Activated CD4-positive, alpha-beta memory T cell treated with anti-CD3 and anti-CD28 coated beads for 36 hours (primary cell): ENCODE measurements at places on chromosomes 1 and 21. TPM values are rescaled to one million over a fixed set of nuclear protein-coding genes. Genes with fewer than 3 reads are reported as not detected.

The DPH2 gene
- 24.8 TPM for total RNA-seq

The LMX1A gene
- total RNA-seq = not detected

The FCRL5 gene
- not detected for total RNA-seq

The FMO1 gene
- total RNA-seq = not detected

DNA sequence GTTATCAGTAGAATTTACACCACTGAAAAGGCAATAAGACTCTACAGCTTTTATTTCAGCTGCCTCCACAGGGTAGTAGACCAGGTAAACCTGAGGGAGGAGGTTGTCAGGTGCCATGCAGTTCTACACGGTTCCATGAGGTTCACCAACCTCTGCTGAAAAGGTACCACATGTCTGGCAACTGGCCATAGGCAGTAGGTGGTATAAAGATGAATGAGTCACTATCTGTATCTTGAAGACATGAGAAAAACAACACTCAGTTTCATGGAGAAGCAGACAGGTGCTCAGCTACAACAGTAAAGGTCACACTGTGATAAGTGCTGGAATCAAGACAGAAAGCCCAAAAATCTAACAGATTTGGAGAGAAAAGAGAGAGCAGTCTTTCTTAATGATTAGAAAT lies 145.4 kb downstream of the PTGER3 start:
- H3K36me3 ChIP-seq = no peaks in the 10 kb centered on the region
- H3K27ac ChIP-seq = no peak overlapping the region
- H3K4me3 ChIP-seq = no peak overlapping the region
- H3K4me1 ChIP-seq = no peaks in the 10 kb centered on the region
- no peak for DNase-seq

GRCh38 chr1:11377001-11377583 lies 101.9 kb upstream of the DISP3 start:
- H3K4me3 ChIP-seq = no peak overlapping the region
- DNase-seq = no peak
- H3K27ac ChIP-seq = no peak overlapping the region
- no peaks in the 10 kb centered on the region for H3K27me3 ChIP-seq
- peaks cover 6% of the 10 kb centered on the region for H3K4me1 ChIP-seq

- DNase-seq = no peak
- H3K27me3 ChIP-seq = peaks cover 12% of the 10 kb centered on the region
- no peaks in the 10 kb centered on the region for H3K4me1 ChIP-seq
- no peak overlapping the region for H3K27ac ChIP-seq
- H3K36me3 ChIP-seq = no peaks in the 10 kb centered on the region
- H3K4me3 ChIP-seq = no peak overlapping the region
Observed at GRCh38 chr1:94106716-94107115, 14.2 kb downstream of the ABCA4 start.

DNA sequence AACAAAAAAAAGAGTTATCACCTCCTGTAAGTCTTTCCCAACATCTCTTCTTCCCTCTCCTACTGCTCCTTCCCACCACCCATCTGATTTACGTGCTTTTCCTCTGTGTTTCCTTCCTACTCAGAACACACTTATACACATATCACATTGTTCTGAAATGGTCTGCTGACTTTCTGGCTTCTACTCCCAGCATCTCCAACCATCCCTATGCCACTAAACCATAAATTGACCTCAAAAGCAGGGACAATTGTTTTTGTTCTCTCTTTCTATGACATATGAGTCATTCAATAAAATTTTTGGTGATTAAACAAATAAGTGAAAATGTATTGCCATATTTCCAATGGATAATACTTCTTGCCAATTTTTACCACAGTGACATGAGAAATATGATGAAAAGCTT lies 8.2 kb downstream of the GOLPH3L start:
- peaks cover 9% of the 10 kb centered on the region for H3K36me3 ChIP-seq
- no peak for DNase-seq
- H3K4me1 ChIP-seq = peaks cover 17% of the 10 kb centered on the region
- H3K27ac ChIP-seq = no peak overlapping the region
- H3K4me3 ChIP-seq = no peak overlapping the region
- H3K27me3 ChIP-seq = no peaks in the 10 kb centered on the region

- peaks cover 2% of the 10 kb centered on the region for H3K36me3 ChIP-seq
- H3K4me3 ChIP-seq = peak overlapping the region; percentile 23
- peaks cover 44% of the 10 kb centered on the region for H3K27me3 ChIP-seq
- no peak for DNase-seq
- H3K27ac ChIP-seq = no peak overlapping the region
Observed at GRCh38 chr1:227316456-227316855, 1.8 kb downstream of the CDC42BPA start.
